ENCODE measurements at places on chromosomes 1 and 21.

DNA sequence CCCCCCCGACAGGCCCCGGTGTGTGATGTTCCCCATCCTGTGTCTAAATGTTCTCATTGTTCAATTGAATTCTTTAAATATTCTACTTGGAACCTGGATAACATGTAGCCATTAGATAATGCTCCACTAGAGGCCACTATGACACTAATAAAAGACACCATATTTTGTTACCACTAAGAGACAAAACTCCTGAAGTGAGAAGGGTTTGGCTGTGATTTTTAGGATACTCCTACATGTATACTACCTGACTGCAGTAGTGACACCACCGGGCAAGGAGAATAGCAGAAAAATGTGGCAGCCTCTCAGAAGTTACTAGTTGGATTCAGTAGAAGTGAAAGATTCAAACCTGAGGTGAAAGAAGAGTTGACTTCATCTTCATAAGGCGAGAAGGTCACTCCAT, 36.0 kb downstream of the F5 start:
- peak; percentile 70 for DNase-seq

DNA sequence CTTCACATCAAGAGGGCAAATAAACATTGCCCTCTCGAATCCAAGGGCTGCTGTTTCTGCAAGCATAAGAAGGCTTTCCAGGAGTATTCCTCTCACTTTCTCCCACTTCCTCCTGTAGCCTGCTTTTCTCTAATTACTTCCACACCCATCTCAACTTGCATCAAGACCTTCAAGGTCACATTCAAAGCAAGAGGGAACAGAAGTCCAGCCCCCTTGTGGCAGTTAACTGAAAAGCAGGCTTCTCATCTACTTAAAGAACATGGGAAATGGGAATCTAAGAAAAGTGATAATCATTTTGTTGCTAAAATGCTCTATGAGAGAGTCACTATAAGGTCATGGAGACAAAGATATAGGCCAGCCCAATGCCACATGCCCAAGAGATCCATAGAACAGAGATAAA, 874.4 kb downstream of the KCNT2 start:
- peak; percentile 10 for DNase-seq

DNA sequence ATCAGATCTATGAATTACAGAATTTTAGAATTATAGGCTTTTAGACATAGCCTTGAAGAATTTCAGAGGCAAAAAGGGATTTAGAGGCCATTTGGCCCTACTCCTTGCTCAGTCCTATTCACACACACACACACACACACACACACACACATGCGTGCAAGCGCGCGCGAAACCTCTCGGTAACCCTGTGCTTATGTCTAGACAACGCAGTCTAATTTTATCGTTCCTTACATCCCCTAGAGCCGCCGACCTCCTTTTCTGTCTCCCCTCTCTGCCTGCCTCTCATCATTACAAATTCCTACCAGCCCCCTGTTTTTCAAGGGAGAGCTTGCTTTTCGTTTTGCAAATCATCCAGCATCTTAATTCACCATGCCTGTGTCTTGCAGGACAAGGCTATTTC, 252.1 kb downstream of the FOXD2 start:
- no peak for DNase-seq

DNA sequence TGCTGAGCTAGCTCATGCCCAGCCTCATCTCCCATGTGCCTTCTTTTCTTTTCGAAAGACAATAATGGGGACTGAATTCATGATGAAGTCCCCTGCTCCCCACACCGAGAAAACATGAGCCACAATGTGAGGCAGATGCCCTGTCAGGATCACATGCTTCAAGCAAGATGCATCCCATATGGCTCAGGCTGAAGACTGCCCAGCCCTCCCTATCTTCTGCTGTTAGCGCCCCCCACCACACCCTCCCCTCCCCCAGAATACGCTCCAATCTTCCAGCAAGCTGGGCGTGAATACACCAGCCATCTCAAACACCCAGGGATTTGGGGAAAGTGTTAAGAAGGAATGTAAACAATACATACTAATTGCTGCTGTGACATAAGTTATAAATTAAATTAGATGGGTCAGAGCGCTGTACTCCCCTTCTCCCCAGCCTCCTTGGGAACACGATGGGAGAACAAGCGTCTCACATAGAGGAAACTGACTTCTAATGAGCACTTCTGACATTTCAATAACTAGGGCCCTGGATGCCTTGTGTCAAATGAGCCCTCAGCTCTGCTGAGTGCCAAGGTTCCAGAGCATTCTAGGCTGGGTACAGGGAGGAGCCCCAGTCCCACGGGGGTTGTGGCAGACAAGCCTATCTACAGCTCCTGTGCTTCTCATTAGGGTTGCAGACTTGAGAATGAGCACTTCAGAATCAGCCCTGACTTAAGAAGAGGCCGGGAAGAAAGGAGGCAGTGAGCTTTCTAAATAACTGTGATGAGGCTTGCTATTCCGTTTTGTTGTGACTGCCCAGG, 55.6 kb downstream of the TNR start:
- DNase-seq = no peak

- DNase-seq = no peak
Observed at GRCh38 chr1:203643213-203644045, 16.8 kb downstream of the ATP2B4 start.

Data from suppressor macrophage (primary cell).